Left ventricle myocardium inferior (tissue), 1 donor: ENCODE measurements at places on chromosomes 7 and 10. TPM values are rescaled to one million over a fixed set of nuclear protein-coding genes. Genes with fewer than 3 reads are reported as not detected.

DNA sequence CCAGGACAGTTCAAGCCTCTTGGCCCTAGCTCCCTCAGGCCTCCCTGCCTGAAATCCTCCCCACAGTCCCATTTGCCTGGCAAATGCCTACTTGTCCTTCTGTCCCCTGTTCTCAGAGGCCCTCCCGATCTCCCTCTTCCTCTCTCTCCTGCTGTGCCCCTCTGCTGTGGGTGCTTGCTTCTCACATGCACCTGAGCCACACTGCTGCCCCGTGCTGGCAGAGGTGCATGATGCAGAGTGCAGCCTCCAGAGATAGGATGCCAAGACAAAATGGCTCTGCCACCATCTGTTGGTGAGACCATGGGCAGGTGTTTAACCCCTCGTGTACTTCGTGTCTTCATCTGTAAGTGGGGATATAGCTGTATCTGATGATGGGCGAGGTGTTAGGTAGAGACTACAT lies 158.4 kb downstream of the RGS10 start:
- peaks cover 63% of the 10 kb centered on the region for H3K4me1 ChIP-seq
- no peaks in the 10 kb centered on the region for H3K27me3 ChIP-seq
- H3K27ac ChIP-seq = peak overlapping the region; percentile 48
- no peak overlapping the region for H3K4me3 ChIP-seq

LIPN gene
- total RNA-seq = not detected

DNA sequence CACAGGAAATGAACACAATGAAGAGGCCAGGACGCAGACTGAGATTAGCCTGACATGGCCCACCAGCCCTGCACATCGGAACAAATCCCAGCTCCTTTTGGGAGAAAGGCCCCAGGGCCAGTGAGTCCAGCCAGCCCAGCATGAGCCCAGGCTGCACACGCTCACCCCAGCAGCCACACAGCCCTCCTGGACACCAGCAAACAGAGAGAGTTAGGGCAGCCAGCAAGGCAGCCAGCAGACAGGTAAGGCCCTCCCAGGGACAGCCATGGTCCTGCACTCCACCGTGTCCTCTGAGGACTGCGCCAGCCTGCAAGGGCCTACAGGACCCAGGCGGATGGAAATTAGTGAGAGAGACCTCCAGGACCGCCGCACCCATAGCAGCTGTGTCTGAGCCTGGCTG lies 8.1 kb upstream of the GRID1 start:
- peaks cover 5% of the 10 kb centered on the region for H3K4me1 ChIP-seq
- H3K27me3 ChIP-seq = peaks cover 84% of the 10 kb centered on the region
- no peak for DNase-seq
- H3K4me3 ChIP-seq = no peak overlapping the region
- no peaks in the 10 kb centered on the region for H3K36me3 ChIP-seq
- no peak overlapping the region for H3K27ac ChIP-seq

IRF5 gene
- total RNA-seq = 2.2 TPM

GTF2IRD2 gene
- 13.5 TPM for total RNA-seq

INHBA gene
- total RNA-seq = 8.6 TPM

GRCh38 chr10:72695496-72695895 lies 3.6 kb downstream of the MCU start:
- no peaks in the 10 kb centered on the region for H3K36me3 ChIP-seq
- no peak overlapping the region for H3K4me3 ChIP-seq
- H3K27me3 ChIP-seq = no peaks in the 10 kb centered on the region
- H3K4me1 ChIP-seq = peaks cover 41% of the 10 kb centered on the region
- DNase-seq = no peak
- no peak overlapping the region for H3K27ac ChIP-seq

- H3K4me1 ChIP-seq = peaks cover 24% of the 10 kb centered on the region
- H3K4me3 ChIP-seq = no peak overlapping the region
- no peak overlapping the region for H3K27ac ChIP-seq
- H3K27me3 ChIP-seq = peaks cover 4% of the 10 kb centered on the region
- no peaks in the 10 kb centered on the region for H3K36me3 ChIP-seq
- no peak for DNase-seq
Measured at GRCh38 chr10:69685426-69685801, 55.4 kb downstream of the FAM241B start.

GRCh38 chr7:15586266-15586665 lies 24.5 kb upstream of the AGMO start:
- H3K27me3 ChIP-seq = no peaks in the 10 kb centered on the region
- no peak for DNase-seq
- H3K36me3 ChIP-seq = no peaks in the 10 kb centered on the region
- H3K4me1 ChIP-seq = peaks cover 2% of the 10 kb centered on the region
- H3K27ac ChIP-seq = no peak overlapping the region
- no peak overlapping the region for H3K4me3 ChIP-seq
